Left ventricle myocardium inferior (tissue), 1 donor: ENCODE measurements at places on chromosomes 13 and 19.

DNA sequence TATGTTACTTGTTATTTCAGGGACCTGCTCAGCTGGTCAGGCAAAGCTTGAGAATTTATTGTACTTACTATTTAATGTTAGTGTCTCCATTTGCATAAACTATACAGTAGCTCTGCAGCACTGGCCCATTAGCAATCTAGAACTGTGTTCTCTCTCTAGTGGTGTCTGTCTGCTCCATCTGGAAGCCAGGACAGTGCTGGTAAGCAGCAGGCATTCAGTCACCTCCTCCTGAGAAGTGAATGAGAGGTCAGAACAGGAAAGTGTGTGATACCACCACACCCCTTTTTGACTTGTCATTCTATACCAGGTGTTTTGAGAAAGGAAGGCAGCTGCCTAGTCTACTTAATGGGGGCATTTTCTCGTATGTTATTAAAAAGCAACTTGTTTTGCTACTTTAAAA, 3.9 kb downstream of the COG3 start:
- no peak for DNase-seq

GRCh38 chr13:112686987-112687386, 2.9 kb upstream of the ATP11A start:
- DNase-seq: no peak

DNA sequence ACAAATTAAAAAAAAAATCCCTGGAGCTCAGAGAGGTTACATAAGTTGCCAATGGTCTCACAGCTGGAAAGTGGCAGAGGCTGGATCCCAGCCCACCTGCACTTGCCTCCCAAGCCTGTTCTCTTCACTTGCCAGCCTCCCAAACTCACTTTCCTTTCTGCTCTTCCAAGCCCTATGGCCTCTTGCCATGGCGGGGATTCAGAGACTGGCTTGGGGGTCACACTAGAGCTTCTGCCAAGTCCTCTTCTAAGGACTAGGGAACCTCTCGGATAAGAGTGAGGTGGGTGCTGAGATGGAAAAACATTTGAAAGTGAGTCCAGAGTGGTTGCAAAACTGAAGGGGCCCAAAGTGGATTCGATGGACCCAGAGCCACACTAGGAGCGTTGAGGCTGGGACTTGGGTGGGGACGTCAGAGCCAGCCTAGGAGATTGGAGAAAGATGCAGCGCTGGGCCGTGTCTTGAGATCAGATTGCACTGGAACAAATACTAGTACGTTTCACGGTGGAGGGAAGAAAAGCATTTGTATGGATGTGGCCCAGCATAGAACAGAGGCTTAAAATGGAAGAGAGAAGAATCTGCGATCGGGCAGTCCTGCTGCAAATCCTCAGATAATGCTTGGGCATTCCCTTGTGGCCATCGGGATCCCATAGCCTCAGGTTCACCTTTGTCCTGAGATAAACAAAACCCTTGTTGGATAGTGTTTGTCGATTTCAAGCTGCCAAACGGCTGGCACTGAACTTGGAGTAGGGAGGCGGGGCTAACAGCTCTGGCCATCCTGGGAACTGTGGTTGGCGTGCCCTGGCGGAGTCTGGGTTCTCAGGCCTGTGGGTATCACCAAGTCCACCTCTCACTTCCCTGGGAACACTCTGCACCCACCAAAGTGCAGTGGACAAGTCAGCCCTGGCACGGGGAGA, 84.8 kb downstream of the ING1 start:
- no peak for DNase-seq

DNA sequence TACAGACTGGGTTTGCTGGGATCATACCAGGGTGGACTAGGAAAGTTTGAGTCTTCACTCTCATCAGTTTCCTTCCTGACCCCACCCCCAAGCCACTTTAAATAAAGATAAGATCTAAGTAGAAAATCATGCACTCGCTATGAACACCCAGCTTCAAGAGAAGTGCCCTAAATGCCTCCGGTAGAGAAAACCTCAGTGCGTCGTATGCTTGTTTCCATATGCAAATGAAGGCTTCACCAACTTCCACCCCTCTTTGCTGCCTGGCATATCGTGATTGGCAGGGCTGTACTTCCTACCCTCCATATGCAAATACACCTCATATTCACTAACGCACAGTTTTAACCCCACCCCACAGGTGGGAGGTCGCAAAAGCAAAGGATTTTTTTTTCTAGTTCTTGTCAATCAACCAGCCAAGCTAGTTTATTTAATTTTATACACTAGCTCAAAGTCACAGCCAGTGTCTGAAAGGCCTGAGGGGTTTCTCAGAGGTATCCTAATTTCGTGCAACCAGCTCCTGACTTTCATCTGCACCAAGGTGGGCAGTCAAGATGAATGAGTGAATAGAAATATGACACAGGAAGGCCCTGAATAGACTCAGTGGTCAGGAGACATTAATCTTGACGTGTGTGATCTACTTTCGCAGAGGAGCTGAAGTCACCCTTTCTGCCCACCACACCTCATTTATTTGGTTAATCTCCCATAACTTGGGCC, 121.1 kb upstream of the TSHZ3 start:
- no peak for DNase-seq

DNA sequence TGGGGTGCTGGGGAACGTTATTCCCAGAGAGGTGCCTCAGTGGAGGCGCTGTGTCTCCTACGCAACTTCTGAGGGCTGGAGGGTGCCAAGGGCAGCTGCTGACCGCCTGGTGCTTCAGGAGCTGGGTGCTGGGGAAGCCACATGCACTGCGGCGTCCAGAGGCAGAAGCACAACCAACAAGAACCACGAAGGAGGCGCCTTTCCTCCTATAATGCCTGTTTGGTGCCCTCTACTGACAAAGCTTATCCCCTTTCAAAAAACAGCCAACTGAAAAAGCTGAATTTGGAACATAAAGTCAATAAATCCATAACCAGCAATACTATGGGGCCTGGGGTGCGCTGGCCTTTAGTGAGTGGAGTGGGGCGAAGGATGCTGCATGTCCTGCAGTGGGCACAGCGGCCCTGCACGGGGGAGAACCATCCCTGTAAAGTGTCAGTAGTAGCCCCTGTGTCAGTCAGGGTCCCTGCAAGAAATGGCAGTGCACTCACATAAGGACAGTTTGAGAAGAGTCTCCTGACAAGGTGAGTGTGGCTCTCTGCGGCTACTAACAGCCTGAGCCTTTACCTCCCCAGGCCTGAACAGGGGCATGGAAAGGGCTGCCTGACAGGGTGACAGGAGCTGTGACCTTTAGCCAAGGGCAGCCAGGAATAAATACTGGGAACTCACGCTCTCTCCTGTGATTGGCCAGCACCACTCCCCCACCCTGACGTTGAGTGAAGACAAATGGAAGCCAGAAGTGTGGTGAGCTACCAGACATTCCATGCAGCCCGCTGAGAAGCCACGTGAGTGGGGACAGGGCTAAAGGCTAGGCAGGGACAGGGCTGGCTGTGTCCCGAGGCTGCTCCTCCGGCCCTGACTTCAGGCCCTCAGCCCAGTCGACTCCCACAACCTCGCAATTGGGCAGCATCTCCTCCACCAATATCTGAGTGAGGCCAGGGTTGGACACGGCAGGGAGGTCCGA, 4.5 kb upstream of the B3GNT8 start:
- DNase-seq: peak; percentile 82

DNA sequence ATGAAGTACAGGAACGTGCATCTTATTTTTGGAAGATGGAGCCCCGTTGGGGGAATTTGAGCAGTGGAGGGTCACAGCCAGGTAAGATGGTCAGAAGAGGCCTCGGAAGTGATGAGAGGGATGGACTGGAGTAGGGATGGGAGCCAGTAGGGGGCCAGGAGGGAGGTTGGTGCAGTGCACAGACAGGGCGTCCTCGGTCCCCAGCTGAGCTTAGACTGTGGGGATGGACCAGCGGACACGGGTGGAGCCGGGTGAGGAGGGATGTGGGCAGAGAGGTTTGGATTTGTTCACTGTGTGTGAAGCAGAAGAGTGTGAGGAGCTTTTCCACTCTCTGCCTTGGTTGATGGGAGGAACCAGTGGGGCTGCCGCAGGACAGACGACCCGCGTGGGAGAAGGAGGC, 10.6 kb downstream of the RPS9 start:
- no peak for DNase-seq

GRCh38 chr13:43877326-43877725, 2.2 kb downstream of the CCDC122 start:
- no peak for DNase-seq

DNA sequence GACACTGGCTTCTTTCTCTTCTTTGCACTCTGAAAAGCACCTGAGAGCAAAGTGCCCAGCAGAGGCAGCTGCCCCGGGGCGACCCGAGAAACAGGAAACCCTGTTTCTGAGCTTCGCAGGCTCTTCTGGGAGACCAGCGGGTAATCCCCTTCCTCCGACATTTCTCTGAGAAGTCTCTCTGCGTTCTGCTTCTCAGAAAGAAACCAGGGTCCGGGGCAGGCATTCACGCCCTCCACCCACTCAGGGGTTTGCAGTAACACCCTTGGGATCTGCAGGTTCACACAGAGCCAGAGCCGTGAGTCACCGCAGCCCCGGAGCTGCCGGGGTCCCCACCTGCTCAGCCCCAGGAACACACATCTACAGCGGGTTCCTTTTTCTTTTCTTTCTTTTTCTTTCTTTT, 86.0 kb downstream of the GADD45B start:
- DNase-seq: peak; percentile 8

DNA sequence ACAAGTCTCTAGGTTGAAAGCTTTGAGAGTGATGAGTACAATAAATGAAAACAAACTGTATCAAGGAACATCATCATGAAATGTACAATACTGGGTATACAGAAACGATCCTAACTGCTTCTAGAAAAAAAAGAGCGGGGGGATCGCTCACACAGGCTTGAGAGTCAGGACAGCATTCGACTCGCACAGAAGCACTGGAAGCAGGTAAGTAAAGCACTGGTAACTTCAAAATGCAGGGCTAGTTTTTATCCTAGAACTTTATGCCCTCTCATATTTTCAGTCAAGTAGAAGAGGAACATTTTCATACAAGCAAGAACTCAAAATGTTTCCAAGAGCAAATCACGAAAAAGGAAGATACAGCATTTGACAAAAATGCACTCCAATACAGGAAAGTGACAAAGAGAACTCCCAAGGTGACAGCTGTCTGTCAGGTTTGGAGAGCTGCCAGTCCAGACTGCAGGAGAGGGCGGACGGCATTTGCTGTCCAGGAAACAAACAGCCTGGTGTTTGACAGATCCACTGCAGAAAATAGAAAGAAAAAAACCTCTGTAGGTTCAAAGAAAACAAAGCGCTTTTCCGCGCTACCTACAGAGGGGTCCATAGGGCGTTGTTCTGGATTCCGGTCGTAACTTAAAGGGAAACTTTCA, 58.2 kb upstream of the XPO4 start:
- no peak for DNase-seq

DNA sequence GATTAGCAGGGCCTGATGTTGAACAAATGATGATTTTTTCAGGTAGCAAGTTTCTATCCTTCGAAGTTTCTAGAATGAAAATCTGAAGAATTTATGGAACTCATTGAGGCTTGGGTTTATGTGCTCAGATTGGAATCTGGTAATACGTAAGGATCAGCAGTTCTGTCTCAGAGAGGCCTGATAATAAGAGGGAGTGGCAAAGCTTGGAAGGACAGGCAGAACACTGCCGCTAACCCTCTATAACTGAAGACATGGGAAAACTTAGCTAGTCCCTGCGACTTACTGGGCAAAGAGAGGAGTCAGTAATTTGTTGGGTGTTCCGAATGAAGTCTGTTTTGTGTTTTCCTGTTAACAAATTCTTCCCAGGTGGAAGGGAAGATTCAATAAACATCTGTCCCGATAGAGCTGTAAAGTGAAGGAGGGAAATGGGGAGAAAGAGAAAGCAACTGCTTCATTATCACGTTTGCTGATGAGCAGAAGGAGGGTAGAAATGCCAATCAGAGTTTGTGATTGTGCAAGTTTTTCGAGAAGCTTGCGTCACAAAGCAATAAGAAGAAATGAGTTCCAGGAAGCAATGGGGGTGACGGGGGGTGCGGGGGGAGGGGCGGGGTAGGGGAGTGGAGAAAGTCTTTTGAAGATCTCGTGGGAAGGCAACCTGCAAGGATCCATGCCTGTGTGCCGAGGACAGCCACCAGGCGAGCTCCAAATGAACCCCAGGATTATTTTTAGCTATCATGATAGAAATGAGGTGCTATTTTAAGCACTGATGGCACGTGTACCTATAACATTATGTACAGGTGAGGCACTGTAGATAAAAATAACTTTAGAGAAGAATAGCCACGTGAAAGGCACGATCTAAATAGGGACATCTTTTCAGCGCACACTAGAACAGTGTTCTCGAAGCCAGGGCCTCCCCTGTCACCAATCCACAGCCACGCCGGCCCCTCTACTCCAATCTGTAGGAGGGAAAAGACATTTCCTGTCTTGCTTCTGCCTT, 224.1 kb downstream of the FGF9 start:
- DNase-seq: no peak

- DNase-seq: no peak
Observed at GRCh38 chr13:95295026-95295425, 6.2 kb downstream of the ABCC4 start.

DNA sequence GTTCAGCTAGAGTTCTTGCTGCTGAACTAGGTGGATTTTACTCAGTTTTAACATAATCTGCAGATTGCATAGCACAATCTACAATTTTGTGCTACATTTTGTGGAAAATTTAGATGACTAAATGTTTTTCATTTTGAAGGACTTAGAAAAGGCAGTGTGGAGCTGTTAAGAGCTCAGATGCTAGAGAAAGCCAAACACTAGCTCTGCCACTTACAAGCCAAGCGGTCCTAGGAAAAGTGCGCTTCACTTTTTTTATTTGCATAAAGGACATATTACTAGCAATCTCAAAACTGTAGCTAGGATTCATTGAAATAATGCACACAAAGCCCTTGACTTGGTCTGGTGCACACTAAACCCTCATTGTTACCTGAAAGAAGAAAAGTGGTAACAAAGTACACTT, 8.1 kb upstream of the CSNK1A1L start:
- no peak for DNase-seq

DNA sequence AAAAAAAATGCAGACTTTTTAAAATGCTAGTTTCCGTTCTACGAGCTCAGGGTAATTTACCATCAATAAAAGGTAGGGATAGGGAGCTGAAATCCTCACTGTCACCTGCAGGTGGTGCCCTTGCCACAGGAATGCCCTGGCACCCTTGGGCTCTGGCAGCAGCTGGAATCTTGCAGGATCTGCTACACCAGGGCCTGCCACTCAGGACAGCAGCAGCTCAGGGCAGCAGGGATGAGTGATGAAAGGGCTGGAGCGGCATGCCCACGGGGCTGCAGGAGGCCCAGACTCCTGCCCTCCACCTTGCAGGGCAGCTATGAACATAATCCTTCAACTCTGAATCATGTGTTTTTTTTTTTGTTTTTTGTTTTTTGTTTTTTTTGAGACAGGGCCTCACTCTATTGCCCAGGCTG, 54.0 kb downstream of the GNG7 start:
- DNase-seq: peak; percentile 69

DNA sequence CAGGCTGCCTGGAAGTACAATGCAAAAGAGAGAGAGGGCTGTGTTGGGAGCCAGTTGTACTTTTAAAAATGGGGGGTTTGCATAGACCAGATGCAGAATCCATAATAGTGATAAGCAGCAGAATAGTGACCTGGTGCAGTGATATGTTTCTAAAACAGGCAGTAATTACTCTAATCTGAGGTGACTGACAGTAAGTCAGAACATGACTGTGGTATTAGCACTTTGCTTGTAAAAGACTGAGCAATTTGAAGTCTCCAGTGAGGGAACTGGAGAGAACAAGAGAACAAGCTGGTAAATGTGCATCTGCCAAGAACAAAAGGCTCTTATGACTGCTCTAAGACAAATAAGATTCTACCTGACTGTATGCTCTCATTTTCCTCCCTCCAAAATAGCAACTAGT, 383.4 kb downstream of the ITGBL1 start:
- DNase-seq: no peak

- no peak for DNase-seq
Observed at GRCh38 chr13:25923217-25924085, 128.4 kb downstream of the SHISA2 start.

GRCh38 chr19:7928741-7929701, 3.1 kb upstream of the CTXN1 start:
- no peak for DNase-seq
